NCI-H1436 treated with DMSO at 0.1 percent for 48 hours (cell line): ENCODE measurements at places on chromosomes 11 and 22.

DNA sequence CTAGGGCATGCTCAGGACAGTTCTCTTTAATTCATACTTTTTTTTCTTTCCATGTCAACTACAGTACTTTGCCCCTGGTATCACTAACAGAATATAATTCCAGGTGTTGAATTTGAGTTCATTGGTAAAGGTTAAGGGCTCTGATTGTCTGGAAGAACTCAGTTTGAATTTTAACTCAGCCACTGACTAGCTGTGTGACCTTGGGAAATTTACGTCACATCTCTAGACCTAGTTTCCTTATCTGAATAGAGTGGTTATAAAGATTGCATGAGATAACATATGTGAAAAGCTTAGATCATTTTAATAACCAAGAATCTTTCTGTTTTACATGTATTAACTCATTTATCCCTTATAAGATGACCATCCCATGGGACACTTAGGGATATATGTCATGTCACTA is 15.8 kb upstream of the ZC3H12C start:
- no peak for DNase-seq

DNA sequence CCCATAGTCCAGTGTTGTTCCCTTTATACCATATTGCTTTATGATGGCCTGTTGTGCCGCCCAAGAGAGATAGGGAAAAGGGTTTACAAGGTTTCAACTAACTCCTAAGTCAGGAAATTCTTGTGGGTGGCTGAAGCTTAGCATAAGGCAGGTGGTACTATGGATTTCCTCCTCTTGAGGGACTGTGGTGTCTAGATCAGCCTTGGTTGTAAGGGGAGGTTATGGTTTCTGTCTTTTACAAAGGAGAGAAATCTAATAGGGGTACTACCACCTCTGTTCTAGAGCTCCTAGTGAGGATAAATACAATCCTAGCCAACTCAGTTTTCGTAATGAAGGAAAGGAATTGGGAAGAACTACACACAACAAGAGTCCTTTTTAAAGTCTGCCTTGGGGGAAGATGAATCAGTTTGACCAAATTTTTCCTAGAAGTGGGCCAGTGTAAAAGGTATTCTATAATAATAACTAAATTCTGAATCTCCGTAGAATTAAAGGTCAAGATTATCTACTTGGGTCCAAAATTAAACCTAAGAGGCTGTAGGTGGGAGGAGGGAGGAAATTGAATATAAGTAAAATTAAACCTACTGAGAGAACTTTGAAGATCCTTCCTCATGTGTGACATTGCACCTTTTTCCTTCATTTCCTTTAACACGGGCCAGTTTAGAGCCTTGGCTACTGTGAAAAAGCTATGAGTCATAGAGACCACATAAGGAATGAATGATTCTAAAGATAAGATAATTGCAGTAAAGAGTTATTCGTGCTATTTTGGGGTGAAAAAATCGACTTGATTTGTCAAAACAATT is 17.2 kb downstream of the DLAT start:
- no peak for DNase-seq

DNA sequence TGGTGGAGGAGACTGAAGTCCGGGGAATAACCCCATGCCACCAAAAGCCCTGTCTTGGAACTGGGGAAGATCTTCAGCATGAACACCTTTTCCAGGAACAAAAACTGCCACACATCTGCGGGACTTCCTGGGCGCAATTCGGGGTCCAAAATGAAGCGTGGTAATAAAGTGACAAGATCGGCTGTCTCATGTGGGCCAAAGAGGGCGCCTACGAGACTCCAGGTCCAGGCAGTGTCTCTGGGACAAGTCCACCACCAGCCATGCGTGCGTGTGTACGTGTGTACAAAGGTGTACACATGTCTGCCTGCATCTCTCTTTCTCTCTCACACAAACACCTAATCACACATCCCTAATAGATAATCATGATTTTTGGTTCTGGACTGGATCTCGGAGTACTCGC is 8.9 kb upstream of the MYBPC3 start:
- DNase-seq = no peak

DNA sequence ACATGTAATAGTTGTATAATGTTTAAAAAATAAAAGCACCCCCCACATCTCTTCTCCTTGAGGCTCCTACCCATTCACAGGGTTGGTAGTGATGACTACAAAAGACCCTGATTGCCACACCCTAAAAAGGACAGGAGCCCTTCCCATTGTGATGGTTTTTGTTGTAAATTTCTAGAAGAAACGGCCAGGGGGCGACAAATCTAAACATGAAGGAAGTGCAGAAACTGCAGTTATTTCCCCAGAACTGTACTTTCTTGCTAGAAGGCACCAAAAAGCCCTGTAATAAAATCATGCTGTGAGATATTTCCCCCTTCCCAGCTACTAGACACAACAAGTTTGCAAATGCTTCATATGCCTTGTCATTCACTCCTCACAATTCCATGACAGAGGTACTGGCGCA is 10.8 kb downstream of the PRR5L start:
- no peak for DNase-seq

- DNase-seq = no peak
Observed at GRCh38 chr11:1690167-1691025, 6.6 kb upstream of the KRTAP5-6 start.

GRCh38 chr22:46055181-46055875 is 78.4 kb upstream of the WNT7B start:
- DNase-seq = no peak

DNA sequence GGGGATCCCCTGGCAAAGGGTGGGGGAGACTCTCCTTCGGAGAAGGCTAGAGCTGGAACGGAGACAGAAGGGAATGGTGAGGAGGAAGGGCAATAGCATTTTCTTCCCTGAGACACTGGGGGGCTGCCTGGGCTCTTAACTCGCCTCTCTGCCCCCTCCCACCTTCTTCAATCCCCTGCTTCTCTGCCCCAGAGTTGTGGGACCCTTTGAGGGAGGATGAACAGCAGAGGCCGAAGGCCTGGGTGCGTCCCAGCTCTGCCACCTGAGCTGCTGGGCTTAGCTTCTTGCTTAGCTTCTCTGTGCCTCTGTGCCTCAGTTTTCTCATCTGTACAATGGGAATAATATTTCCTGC is 72.4 kb downstream of the RTL6 start:
- DNase-seq = no peak

GRCh38 chr22:45608763-45609180 is 62.9 kb upstream of the ATXN10 start:
- DNase-seq = no peak

DNA sequence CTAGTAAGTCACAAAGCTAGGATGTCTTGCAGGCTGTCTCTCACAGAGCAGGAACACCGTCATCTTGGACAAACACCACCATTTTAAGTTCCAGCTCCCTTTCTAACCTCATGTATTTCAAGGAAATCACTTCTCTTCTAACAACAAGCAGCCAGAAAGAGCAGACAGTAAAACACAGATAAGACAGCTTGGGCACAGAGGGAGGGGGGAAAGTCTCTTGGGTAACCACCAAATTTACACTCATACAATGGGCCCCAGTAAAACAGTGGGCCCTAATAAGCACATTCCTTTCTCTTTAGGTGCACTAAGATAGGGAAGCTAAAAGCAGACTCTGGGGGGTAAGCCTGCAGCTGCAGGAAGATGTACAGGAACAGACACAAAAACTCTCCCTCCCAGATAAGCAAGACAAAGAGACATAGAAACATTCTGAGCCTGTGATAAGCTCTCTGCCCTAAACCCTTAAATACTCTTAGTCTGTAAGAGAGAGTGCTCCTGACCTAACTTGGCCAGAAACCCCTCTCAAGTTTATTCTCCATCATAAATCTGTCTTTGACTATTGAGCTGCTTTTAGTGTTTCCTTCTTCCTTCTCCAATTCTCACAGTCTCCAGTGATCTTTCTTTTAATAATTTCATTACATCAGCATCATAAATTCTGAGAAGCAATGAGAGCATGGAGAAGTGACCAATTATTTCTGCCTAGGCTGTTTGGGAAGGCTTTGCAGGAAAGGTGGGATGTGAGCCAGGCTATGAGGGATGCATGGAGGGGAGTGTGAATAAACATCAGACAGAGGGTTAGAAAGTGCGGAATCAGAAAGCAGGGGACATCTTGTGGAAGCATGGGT is 7.4 kb downstream of the OR10D3 start:
- no peak for DNase-seq

- DNase-seq = no peak
Observed at GRCh38 chr11:61961570-61962212, 5.7 kb downstream of the FTH1 start.

GRCh38 chr22:50148991-50149721 is 21.4 kb upstream of the PANX2 start:
- DNase-seq = peak; percentile 28

- DNase-seq = no peak
Observed at GRCh38 chr22:49476176-49476575, 351.5 kb downstream of the BRD1 start.

- DNase-seq = no peak
Observed at GRCh38 chr11:113623114-113623513, 83.0 kb downstream of the TMPRSS5 start.

DNA sequence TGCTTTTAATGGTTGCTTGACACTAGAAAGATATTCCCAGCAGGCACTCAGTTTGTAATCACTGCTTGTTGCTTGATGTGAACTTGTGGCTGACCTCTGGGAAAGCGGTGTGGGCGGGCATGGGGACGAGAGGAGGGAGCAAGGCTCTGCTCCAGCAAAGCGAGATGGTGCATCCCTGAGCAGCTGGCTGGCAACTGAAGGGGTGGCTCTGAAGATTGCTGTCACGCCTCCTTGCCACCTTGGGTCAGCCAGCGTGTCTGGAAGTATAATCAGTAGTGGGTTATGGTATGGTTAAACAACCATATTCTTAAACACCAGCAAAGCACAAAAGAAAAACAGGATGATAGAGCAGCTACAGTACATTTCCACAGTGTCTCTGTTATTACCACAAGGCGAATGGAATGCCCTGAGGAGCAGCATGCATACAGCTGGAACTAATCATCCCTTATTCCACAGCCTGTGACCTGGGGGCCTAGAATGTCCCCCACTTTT is 124.5 kb downstream of the TRIM44 start:
- DNase-seq = no peak

GRCh38 chr11:3609416-3610265 is 32.2 kb downstream of the ART5 start:
- no peak for DNase-seq

GRCh38 chr22:44776605-44777363 is 24.4 kb downstream of the ARHGAP8 start:
- DNase-seq = no peak

DNA sequence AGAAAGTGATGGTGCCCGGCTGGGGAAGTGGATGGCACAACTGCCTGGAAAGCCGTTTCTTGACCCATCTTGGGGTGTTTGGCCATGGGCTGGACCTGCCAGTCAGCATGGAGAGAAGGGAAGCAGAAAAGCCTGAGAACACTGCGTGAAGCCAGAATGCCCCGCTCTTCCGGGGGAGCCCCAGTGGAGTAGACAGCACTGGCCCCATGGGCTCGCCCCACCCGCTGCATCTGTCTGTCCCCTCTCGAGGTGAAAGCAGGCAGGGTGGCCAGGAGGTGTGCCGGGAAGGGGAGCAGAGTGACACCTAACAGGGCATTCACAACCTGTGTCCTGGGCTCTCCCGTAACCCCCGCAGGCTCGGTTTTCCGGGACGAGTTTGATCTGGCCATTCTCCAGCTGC is 57.1 kb upstream of the TBCEL start:
- DNase-seq = no peak

GRCh38 chr11:121329781-121330395 is 37.3 kb downstream of the SC5D start:
- DNase-seq = no peak

DNA sequence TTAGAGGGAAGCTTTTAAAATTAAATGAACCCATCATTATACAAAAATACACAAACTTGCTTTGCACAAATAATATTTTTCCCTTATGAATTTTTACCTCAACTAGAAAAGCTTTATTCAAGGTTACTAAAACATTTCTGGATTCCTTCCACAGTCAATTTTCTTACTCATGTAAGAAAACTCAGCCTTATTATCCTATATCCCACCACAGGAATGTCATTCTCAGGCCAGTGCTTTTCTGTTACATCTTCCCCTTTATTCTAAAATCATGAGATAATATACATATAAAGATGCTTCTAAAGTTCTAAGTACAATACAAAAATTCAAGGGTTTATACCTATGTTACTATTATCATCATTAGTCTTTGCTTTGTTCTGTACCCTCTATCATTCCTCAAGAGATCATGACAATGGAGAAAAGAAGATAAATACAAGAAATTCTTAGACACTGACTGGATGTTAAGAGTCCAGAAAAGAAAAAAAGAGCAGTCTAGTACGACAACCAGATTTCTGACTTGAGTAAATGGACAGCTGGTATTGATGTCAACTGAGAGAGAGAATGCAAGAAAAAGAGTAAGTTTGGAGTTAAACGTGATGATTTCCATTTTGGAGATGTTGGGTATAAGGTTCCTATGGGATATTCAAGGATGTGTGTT is 60.3 kb downstream of the MTMR2 start:
- no peak for DNase-seq

DNA sequence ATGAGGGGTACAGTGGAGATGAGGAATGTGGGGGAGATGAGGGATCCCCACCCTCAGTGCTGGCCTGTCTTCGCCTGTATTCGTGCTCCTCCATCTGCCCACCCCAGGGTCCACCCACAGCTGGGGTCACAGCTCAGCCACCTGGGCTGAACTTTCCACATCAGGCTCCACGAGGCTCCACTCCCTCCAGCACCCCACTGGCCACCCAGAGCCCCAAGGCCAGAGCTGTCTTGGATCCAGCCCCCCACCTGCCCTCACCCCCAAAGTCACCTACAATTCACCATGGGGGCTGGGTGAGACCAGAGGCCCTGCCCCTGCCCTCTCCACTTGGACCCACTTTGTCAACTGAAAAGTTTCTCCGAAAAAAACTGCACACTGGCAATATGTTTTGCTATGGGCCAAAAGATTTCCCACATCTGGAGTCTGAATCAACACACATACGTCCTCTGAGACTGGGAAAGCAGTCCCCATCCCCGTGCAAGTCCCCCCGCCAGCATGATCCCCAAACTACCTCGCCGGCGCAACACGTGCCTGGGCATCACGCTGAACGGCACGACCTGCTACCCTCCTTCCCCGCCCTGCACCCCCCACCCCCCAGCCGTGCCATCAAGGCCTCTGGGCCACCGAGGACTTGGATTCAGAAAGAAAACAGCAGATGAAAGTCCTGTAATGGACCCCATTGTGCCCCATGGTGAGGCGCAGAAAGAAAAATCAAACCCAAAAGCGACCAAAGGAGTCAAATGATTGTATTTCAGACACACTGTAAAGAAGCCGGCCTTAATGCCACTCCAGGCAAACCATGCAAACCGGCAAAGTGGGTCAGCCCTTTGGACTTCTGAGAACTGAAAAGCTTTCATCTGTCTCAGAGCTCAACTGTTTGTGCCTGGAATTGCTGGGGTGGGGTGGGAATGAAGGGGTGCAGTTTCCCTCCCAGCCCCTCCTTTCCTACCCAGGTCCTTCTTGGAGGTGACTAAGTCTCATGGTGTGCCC is 16.5 kb upstream of the GAL start:
- no peak for DNase-seq

- no peak for DNase-seq
Observed at GRCh38 chr11:83709434-83709833, 423.3 kb upstream of the CCDC90B start.
